ENCODE measurements at places on chromosomes 7 and 10. TPM values are rescaled to one million over a fixed set of nuclear protein-coding genes. Genes with fewer than 3 reads are reported as not detected.
A peak's percentile ranks its signal among the peaks of the same experiment; 100 is the strongest.

DNA sequence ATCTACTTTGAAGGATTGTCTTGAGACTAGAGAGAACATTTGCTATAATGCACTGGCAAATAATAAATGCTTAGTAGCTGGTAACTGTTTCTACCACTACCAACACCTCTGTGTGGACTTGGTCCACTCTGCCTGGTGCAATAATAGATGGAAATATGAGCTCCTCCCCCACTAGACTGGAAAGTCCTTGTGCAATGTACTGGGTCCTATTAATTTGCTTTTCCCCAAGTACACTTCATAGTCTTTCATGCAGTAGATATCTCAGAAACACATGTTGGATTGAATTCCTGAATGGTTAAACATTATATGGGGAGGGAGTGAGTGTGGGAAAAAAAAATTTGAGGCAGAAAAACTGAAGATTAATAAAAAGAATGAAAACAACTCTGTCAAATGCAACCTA, 119.3 kb downstream of the C10orf90 start:
- no peak for DNase-seq

DNA sequence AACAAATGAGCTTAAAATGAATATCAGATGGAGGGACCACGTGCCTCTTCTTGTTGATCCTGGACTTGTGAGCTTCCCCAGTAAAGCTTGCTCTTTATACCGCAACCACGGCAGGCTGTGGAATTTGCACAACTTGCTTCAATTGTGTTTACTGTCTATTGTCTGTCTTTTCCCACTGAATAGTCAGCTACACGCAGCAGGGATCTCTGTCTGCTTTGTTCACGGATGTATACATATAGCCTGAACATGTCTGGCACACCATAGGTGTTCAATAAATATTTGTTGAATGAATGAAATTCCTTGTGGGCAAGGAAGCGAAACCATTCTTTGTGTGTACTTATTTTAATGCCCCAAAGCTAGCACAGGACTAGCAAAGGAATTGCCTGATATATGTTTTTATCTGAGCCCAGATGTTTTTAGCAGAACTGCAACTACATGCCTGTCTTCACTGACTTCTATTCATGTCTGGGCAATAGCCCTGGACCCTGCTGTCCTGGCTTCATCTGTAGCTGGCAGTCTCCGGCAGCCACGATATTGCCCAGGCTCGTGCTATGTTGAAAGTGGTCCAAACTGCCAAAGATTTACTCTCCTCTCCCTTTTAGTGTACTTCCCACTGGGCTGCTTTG, 29.9 kb upstream of the IFRD1 start:
- DNase-seq, result peak; percentile 23

- DNase-seq, result no peak
Observed at GRCh38 chr7:34158368-34159153, 253.2 kb downstream of the BMPER start.

DNA sequence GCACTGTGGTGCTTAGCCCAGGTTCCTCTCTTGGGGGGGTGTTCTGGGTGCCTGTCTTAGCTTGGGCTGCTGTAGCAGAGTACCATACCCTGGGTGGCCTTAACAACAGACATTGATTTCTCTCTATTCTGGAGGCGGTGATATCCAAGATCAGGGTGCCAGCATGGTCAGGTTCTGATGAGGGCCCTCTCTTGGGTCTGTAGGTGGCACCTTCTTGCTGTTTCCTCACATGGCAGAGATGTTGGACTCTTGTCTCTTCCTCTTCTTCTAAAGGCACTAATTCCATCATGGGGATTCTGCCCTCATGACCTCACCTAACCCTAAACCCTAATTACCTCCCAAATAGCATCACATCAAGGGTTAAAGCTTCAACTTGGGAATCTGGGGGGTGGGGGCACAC, 19.9 kb upstream of the CRHR2 start:
- peak; percentile 30 for DNase-seq

DNA sequence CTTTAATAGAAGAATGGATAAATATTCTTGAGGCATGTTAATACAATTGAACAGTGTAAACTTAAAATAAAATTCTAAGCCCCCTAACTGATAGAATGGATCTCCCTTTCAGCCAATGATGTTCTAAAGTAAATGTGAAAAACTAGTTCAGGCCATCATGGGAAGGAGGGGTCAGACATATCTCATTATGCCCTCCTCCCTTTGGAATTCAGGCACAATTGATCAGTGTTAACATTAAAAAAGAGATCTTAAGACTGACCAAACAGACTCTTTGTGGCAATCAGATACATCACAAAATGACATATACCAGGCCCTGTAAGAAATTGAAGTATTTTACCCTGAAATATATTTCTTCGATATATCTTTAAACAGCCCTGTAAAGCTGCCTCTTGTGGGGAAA, 683.0 kb upstream of the LRRTM3 start:
- DNase-seq, result no peak

- DNase-seq, result no peak
Observed at GRCh38 chr10:104324221-104324686, 14.0 kb downstream of the ITPRIP start.

DNA sequence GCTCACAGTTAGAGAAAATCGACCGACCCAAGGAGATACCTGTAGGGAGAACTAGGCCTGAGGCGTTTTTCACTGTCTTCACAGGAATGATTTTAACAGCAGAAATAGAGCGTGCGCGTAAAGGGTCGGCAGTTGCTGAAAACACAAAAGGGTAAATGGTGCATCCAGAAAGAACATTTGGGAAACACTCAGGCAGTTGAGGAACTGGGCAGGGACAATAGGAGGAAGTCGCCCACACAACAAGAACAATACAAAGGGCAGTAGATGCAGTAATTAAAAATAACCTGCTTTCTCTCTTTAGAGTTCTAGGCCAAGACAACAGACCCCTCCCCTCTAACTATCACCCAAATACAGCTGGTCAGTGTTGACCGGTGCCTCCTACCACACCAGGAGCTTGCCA, 126.6 kb downstream of the SORBS1 start:
- no peak for DNase-seq

DNA sequence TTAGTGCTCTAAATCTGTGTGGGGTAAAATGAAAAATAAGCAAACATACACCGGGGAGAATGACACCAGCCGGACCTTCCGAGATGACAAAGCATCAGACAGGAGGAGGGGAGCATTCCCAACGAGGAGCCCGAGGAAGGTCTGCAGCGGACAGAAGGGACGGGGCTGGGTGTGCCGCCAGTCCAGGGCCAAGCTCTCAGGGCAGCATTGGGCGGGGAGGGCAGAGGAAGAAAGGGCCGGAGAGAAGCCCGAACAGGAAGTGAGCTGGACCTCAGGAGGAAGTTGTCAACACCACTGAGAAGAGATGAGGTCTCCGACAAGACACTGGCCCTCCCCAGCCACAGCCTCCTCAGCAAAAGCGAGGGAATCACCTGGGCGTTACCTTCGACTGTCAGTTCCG, 182.6 kb upstream of the RNF32 start:
- no peak for DNase-seq

DNA sequence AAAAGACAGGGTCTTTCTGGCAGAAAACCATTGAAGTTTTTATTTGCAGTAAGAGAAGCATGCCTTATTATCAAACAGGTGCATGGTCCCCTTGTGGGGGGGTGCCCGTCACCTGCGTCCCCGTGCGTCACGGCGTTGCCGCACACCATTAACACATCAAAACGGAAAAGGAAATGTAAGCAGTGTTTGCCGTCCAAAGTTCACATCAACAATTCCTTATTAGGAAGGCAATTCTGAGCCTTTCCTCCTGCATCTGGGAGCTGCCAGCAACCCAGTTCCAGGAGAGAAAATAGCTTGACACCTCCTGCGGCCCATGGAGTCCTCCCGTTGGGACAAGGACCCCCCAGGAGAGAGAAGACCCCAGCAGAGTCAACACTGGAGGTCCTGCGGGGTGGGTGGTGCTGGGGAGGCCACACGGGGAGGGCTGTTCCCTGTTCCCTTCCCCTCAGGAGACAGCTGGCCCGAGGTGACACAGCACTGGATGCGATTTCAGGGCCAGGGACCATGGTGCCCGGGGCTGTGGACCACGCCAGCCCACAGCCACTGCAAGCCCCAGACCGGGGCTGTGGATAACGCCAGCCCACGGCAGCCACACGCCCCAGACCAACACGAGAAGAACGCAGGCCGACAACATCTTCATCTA, 39.5 kb downstream of the DIP2C start:
- no peak for DNase-seq

GRCh38 chr10:46558392-46559185, 2.1 kb upstream of the GPRIN2 start:
- no peak for DNase-seq

GRCh38 chr10:119541046-119541445, 1.5 kb downstream of the RGS10 start:
- DNase-seq, result no peak

DNA sequence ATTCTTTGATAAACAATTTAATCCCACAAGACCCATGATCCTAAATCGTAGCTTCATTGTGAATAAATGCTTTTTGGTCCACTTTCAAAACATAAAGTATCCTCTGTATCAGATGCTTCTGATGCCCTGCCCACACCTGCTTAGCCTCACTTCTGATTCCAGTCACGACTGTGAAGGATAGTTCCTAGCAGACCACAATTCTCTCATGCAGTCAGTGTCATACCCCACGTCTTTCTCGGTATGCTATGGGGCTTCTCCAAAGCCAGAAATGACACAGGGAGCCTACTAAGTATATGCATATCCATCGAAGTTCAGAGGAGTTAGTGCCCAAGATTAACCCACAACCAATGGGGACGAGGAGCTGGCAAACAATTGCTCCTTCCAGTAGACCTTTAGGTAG, 27.6 kb upstream of the CTNNA3 start:
- DNase-seq, result no peak

- DNase-seq, result no peak
Observed at GRCh38 chr7:142488842-142489241, 231.0 kb upstream of the PRSS58 start.

DNA sequence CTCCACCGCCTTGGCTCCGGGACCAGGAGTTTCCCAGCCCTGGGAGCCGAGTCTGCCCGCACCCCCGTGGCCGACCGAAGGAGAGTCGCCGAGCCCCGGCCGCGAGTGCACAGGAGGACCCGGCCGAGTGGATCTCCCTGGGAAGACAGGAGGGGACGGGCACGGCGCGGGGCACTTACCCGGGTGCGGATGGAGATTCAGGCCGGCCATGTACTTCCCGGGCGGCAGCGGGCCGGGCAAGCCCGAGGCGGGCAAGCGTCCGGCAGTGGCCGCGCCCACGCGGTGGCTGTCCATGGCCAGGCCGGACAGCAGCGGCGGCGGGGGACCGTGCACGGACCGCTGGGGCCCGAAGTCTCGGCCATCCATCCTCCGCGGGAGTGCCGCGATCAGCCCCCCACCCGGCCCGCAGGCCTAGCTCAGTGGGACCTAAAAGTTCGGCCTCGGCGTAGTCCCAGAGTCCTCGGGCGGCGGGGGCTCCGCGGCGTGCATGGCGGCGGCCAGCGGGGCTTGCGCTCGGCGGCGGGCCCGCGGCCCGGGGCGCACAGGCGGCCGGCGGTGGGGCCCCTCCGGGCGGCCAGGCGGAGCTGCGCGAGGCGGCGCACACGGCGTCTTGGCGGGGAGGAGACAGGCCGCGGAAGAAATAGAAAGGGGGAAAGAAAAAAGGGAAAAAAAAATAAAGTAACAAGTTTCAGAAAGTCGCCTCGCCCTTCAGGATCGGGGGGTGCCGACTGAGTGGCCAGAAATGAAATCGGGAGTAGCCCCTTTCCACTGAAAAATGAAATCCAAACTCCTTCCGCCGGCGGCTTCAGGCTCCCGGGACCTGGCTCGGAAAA, 2.5 kb downstream of the TNRC18 start:
- DNase-seq, result no peak

- no peak for DNase-seq
Observed at GRCh38 chr7:110987127-110987693, 103.7 kb upstream of the LRRN3 start.

- no peak for DNase-seq
Observed at GRCh38 chr7:36615852-36616540, 108.3 kb downstream of the AOAH start.

DNA sequence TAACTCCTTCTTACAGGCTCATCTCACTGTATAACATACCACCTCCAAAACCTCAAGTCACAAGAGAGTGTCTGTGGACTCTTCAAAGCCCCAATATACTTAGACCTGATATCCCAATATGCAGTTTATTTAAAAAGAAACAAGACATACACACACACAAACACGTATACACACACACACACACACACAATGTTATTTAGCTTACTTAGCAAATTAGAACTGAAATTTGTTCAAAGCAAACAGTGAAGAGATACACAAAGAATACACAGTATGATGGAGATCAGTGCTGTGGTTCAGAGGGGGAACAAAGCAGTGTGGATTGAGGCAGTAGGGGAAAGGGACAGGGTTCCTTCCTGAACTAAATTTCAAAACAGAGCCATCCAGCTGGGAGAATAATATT, 807.2 kb downstream of the IPMK start:
- DNase-seq, result no peak

DNA sequence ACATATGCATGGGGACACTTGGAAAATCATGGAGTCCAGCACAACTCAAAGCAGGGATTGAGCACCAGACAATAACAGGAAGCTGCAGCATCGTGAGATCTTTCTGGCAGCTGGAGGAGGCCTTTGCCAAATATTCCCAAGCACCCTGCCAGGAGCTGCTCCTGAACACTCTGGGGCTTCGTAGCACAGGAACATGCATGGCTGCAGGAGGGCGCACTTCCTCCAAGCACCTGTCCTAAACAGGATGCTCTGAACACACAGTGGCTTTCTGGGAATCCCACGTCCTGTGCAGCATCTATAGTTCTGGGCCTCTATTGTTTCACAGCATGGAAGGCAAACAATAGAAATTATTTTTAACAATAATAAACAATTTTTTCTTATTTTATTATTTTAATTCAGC, 4.1 kb downstream of the ABLIM1 start:
- DNase-seq, result no peak

SPAM1 gene
- total RNA-seq, result not detected

DPYSL4 gene
- not detected for total RNA-seq

ZNF467 gene
- not detected for total RNA-seq

TMEM236 gene
- 0.06 TPM for total RNA-seq

BLNK gene
- 201 TPM for total RNA-seq

COL17A1 gene
- total RNA-seq, result 0.15 TPM

PLAC9 gene
- not detected for total RNA-seq

RPS24 gene
- 2,059 TPM for total RNA-seq

CCDC172 gene
- total RNA-seq, result not detected

CTAGE8 gene
- not detected for total RNA-seq

ETV1 gene
- not detected for total RNA-seq

PRKG1 gene
- not detected for total RNA-seq

ZNF282 gene
- total RNA-seq, result 26.6 TPM

SLC18A3 gene
- not detected for total RNA-seq

SPACDR gene
- 2.4 TPM for total RNA-seq

CCL26 gene
- total RNA-seq, result not detected

AKR1C8 gene
- not detected for total RNA-seq

TSPAN13 gene
- 12.2 TPM for total RNA-seq

CYP17A1 gene
- total RNA-seq, result not detected

AKR1C1 gene
- not detected for total RNA-seq

DNAH11 gene
- not detected for total RNA-seq

C7orf33 gene
- total RNA-seq, result not detected

H2BK1 gene
- total RNA-seq, result not detected

TMEM176A gene
- not detected for total RNA-seq
